ENCODE measurements at places on chromosomes 16 and 17.

- no peak for DNase-seq
These were observed 10.2 kb upstream of the EIF1 start for GRCh38 chr17:41678411-41678906.

DNA sequence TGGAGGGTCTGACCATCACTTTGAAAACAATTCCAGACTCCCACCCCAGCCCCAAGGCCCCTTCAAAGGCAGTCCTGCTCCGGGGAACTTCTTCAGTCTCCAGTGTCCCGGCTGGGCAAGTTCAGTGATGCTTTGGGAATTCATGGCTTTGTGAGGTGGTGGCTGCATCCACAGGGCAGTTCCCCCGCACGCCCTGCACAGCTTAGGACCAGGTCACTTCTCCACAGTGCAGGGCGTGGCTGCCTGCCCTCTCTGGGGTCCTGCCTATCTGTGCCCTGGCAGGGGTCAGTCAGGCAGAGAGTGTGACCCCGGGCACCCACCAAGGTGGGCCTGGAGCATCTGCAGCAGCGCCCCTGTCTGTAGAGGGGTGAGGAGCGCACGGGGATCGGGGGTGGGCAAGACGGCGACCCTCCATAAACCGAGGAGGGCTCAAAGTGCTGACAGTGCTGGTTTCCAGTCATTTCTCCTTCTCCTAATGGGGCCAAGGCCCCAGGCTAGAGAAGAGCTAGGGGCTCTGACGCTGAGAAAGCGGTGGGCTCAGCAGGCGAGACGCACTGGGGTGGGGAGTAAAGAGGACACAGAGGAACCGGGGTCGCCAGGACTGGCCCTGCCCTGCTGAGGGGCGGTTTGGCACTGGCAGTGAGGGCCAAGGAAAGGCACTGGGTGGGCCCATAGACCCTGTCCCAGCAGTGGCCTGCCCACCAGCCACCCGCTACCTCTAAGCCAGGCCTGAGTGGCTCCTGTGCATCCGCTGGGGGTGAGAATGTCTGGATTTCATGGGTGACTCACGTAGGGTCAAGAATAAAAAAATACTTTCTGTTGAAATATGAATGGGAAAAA is 4.2 kb upstream of the ARHGAP27 start:
- DNase-seq = no peak

- DNase-seq = no peak
These were observed 17.4 kb upstream of the MTSS2 start for GRCh38 chr16:70703041-70703834.

- no peak for DNase-seq
These were observed 55.6 kb downstream of the CYTH1 start for GRCh38 chr17:78726513-78726912.

- no peak for DNase-seq
These were observed 28.2 kb upstream of the ADGRG1 start for GRCh38 chr16:57600048-57600835.

All from activated B cell treated with CpG ODN at 0.5 μM for 24 hours (primary cell).